Amniotic stem cell (primary cell): ENCODE measurements at places on chromosomes 3 and 15.

DNA sequence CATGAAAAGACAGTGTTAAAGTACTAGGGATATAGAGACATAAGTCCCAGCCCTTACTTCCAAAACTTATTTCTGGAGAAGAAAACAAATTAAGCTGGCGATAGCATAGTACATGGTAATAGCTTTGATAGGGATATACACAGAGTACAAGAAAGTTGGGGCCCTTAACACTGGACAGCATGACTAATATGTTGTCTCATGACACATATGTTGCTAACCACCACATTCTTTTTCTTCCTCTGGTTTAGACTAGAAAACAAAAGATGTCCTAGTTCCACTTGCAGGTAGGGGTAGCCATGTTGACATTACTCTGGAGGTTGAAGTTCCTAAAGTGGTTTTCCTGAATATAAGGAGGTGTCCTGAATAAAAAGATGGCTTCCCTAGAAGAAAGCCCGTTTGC, 75.3 kb downstream of the RFX7 start:
- DNase-seq = no peak

- peak; percentile 28 for DNase-seq
These were observed at the start of gene TTLL13 for GRCh38 chr15:90249203-90249863. Gene TTLL13, plus strand, starts transcription at chr15:90249556. Its CDS starts 1,075 bp downstream, at chr15:90250631.

- no peak for DNase-seq
These were observed 40.8 kb downstream of the KCNAB1 start for GRCh38 chr3:156161172-156161571.

DNA sequence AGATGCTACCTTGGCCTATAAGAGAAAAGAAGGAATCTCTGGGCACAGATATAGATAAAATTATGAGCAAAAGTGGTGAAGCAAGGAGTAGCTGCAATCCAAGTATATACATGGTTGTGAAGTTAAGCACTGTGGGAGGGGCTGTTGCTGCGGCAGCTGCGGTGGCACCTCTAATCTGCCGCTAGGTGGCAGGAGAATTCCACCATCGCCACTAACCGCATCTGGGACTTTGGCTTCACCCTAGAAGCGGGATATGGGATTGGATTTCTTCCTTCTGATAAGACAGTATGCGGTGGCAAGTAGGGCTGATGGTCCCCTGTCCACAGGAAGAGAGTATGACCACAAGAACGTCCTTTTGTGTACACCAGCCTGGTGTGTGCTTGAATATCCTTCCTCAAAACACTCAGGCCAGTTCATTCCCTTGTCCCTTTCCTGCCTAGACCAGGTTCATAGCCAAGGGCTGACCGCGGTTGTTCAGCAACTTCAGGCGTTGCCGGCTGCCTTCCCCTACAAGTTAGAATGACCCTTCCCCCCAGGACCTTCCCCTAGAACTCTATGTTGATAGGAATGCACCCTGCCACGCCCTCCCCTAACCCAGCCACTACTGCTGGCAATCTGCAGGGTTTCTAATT, 5.1 kb downstream of the MAGEL2 start:
- DNase-seq = no peak
